ENCODE measurements at places on chromosomes 12 and 14.

DNA sequence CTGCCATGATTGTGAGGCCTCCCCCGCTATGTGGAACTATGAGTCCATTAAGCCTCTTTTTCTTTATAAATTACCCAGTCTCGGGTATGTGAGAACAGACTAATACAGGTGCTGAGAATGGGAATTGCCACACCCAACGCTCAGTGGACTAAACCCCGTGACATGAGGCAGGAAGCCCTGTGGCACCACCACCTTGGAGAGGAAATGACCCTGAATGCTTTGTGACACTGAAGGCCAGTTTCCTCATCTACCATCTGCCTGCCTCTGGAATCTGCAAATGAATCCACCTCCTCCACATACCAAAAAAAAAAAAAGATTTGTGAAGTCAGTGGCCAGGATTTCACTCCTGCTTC, 41.6 kb downstream of the NT5DC3 start:
- no peak for DNase-seq

DNA sequence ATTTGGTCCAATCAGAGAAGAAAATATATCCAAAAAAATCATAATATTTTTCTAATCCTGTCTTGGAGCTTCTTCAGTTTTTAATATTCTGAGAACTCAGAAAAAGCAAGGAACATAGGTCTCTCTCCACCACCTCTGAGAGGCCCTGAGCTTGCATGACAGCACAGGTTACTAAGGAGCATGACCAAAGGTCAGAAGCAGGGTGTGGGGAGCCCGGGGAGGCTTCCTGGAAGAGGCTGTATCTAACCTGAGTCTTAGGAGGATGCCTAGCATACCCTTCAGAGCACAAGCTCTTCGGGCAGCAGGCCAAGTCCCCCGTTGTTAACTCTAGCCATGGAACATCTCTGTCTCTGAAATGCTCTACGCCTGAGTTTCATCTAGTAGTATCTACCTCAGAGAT, 15.7 kb upstream of the STON2 start:
- DNase-seq: no peak

GRCh38 chr14:77375973-77376770, 722 bp downstream of the TMED8 start:
- peak; percentile 1 for DNase-seq

DNA sequence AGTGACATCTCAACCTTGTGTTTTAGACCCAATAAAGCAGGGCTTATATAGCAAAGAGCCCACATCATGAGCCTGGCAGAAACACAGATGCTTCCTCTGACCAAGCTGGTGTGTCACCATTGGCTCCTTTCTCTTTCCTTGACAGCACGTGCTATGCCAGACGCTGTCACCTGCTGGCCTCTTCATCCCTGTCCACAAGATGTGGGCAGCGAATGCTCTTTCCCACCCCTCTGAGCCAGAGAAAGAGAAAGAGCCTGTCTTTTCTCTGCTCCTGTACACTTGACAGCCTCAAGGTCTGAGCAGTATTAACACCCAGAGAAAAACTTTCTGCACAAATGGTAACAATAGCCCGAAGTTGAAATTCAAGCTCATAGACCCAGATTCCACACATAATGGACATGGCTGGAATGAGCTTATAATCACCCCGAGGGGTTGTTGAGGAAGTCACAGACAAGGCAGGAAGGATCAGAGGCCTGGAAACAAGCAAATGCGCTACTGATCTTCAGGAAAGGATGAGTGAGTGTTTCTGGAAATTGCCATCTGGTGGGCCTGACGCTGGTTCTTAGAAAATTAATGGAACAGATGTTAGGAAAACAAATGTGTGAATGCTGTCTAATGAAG, 8.9 kb downstream of the TGFB3 start:
- DNase-seq: no peak

DNA sequence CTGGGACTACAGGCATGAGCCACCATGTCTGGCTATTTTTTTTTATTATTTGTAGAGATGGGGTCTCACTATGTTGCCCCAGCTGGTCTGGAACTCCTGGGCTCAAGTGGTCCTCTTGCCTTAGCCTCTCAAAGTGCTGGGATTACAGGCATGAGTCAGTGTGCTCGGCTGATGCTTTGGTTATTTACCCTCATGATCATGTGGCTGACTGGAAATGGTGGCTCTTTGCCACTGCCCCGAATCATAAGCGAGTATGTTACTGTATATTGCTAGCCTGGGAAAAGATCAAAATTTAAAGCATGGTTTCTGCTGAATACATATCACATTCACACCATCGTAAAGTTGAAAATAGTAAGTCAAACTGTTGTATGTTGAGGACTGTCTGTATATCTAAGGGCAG, 101.1 kb downstream of the RGS6 start:
- DNase-seq: no peak

DNA sequence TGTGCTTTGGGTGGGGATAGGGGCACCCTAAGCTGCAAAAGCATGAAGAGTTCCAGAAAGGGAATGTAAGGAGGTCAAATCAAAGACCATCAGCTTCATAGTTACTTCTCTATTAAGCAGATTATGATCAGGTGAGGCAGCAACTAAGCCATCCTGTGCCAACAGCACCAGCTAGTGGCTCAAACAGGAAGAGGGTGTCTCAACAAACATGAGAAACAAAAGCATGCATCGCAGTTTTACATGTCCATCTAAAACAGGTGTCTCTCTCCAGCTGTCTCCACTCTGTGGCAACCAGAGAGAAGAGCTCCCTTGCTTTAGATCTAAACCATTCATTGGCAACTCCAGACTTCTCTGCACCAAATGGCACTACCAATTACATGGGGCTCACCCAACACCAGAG, 52.9 kb downstream of the ACTN1 start:
- DNase-seq: no peak

DNA sequence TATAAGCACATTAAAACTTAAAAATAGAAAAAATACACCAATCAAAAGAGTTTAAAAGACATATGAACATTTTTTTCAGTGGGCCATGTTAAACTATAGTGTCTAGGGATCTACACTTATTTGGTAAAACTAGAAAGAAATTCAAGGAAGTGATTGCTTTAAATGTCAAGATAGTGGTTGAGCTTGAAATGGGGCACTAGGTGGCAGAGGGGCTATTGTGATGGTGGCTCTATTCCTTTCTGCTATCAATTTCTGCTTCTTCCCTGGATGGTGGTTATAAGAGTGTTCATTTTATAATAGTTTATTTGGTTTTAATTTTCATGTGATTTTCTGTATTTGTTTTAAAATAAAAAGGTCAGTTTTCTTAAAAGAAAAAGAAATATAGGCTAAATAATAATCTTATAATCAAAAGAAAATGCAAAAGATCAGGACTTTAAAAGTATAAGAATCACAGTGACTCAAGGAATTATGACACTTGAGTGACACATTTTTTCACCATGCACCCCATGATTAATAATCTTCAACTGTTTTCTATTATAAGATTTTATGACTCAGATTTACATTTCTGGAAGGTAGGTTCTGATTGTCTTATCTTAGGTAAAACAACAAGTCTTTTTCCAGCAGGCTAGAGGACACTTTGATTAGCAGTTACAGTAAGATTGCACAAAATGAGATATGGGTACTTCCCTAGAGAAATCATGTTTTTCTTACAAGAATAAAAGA, 137.5 kb downstream of the FSCB start:
- no peak for DNase-seq

DNA sequence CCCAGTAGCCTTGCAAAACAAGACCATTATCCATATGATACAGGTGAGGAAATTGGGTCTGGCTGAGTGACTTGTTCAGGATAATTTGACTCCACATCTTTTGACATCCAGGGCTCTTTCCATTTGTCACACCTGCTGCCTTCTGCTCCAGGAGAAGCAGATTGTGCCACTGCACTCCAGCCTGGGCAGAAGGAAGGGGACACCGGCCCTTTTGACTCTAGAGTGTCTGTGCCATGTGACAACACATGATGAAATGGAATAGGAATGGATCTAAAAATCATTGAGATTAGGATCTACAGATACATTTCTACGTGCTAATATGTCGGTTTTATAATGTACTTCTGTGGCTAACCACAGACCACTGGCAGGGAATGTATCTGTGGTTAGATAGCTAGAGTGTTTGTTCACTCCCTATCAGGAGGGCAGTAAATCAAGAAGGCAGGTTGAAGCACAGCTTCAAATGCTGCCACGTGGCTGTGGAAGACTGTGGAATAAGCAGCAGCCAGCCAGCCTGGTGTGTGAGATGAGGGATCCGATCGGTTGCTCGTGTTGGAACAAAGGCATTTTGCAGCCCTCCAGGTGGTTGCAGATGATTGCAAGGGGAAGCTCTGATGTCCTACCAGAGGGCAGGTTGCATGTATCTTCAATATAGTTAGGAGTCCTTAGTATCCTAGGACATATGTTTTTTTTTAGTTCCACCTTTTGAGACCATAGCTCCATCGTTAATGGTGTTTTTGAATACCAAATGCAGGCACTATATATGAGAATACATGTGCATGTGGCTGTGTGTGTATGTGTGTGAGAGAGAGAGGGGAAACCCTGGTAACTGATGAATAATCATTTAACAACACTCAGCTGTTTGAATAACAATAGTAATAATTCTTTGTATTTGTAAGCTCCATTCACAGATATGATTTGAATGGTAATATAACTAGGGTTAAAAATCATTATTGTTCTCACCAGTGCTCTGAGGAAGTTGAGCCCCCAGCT, 28.6 kb downstream of the EML1 start:
- DNase-seq: no peak

- DNase-seq: no peak
Observed at GRCh38 chr14:85798856-85799255, 268.9 kb downstream of the FLRT2 start.
